Aorta (tissue), 5 donors: ENCODE measurements at places on chromosomes 6 and 20. TPM values are rescaled to one million over a fixed set of nuclear protein-coding genes. Genes with fewer than 3 reads are reported as not detected.

GRCh38 chr6:3135668-3136291 lies 17.3 kb downstream of the BPHL start:
- peak; percentile 7 for DNase-seq

DNA sequence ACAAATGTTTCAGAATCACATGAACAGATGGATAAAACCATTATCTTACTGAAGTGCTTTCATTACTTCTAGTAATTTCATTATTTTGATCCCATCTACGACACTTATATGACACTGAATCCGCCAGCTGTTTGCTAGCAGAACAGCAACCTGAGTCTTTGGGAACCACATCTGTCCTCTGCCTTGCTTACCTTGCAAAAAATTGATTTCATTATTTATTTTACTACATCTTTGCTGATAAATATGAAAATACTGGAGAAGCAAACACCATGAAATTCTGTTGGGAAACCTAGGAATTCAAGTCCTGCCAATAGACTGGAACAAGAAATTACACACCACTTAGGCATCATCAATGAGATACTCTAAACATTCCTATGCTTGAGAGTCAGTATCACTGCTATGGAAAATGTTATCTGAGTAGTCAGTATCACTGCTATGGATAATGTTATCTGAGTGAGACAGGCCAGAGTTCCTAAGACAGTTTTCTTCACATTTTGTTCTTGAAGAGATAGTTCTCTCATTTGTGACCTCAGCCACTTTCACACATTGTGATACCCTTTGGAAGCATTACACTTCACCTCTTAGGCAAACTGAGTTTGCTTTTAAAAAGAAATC lies 91.9 kb downstream of the PDE10A start:
- DNase-seq = no peak

The SCRT2 gene
- not detected for total RNA-seq

DNA sequence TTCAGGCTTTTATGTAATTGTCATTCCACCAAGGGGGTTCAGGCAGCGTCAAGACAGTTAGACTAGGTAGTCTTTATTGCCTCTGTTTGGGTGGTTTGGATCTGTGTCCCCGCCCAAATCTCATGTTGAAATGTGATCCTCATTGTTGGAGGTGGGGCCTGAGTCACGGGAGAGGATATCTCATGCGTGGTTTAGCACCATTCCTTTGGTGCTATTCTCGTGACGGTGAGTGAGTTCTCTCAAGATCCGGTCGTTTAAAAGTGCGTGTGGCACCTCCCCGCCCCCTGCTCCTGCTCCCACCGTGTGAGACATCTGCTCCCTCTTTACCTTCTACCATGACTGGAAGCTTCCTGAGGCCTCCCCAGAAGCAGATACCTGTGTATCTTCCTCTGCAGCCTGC lies 51.3 kb upstream of the FOXC1 start:
- no peak for DNase-seq

DNA sequence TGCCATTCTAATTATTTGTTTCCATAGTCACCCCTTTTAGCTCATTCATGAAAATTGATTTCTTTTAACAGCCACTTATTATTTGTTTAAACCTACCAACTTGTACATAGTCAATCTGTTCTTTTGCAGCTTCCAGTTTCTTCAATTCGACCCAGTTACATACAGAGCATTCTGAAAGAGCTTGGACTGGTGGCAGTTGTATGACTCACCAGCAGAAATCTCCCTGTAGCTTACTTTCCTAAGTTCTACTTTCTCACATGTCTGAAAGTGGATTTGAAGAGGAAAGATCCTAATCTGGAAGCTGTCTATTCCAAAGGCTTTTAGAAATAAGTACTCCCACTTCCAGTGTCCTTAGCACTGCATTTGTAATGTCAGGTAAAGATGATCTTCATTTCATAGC lies 447.9 kb downstream of the HTR1B start:
- no peak for DNase-seq

The PI3 gene
- total RNA-seq = not detected

DNA sequence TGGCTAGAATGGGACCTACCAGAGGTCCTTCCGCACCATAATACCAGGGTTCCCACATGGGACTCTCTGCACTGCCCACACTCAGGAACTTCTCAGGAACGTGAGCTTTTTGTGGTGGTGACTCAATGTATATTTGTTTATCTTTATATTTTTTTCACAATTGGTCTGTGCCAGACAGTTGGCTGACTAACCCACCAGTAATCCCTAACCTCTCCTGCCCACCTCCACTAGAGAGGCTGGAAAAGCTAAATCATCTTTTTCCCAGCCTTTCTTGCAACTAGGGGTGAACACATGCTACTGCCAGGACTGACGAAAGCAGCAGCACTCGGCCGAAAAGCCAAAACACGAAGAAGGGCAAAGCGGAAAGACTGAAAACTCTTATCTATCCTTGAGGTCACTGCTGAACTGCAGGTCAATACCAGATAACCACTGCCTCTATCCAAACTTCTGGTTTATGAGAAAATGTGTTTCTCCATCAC lies 112.9 kb downstream of the TRERF1 start:
- no peak for DNase-seq

GRCh38 chr6:119476024-119476423 lies 126.5 kb upstream of the MAN1A1 start:
- no peak for DNase-seq

The EYS gene
- total RNA-seq = not detected

DNA sequence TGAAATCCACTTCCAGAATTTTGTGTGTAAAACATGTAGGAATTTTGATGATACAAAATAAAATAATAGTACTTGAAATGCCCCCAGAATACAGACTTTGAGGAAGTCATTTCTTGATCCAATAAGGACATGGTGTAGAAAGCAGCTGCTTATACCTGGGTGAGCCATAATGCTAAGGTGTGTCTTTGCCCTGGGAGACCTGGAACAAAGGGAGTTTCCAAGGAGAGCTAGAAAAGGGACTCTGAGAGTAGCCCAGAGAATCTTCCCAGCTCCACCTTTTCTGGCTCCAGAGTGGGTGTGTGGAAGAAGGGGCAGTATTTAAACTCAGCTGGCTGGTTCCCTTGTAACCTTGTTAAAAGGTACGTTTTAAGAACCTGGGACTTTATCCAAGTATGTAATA lies 77.7 kb downstream of the SOBP start:
- DNase-seq = no peak

DNA sequence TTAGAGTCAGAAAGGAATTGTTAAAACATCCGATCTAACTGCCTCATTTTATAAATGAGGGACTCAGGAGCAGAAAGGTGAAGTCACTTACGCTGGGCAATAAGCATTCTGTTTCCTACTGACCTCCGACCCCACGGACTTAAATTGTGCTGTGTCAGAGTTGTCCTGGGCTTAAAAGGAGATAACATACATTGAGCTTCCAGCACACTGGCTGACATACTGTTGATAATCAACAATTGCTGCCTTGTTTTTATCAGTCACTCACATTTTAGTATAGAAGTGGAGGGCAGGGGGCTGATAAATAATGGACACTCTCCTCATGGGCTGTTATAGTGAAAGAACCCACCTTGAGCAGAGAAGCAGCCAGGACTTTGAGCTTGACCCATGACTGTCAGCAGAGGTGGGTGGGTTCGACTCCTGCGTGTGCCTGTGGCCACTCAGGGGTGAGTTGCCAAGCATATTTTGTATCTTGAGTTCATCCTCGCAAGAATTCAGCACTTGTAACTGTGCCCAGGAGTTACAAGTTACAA lies 166.5 kb upstream of the JARID2 start:
- no peak for DNase-seq

DNA sequence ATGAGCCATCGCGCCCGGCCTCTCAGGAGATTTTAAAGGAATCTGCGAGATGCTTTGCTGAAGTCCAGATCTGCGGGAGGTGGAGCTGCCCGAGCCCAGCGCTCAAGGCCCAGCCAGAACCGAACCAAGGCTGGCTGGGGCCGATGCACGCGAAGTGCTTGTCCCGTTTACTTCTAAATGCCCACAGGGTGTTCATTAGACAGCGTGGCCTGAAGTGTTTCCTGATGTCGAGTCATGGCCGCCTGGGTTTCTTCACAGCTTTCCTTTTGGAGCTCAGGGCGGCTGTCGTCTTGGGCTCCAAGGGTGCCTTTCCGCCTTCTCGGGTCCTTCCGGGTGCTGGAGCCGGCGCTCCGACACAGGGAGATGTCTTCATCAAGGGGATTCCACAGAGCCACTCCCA lies 25.1 kb upstream of the CCR6 start:
- no peak for DNase-seq

The IL17F gene
- total RNA-seq = not detected

The EBF4 gene
- 16.7 TPM for total RNA-seq

- DNase-seq = no peak
Measured at GRCh38 chr6:23499549-23499948, 626.5 kb upstream of the NRSN1 start.

DNA sequence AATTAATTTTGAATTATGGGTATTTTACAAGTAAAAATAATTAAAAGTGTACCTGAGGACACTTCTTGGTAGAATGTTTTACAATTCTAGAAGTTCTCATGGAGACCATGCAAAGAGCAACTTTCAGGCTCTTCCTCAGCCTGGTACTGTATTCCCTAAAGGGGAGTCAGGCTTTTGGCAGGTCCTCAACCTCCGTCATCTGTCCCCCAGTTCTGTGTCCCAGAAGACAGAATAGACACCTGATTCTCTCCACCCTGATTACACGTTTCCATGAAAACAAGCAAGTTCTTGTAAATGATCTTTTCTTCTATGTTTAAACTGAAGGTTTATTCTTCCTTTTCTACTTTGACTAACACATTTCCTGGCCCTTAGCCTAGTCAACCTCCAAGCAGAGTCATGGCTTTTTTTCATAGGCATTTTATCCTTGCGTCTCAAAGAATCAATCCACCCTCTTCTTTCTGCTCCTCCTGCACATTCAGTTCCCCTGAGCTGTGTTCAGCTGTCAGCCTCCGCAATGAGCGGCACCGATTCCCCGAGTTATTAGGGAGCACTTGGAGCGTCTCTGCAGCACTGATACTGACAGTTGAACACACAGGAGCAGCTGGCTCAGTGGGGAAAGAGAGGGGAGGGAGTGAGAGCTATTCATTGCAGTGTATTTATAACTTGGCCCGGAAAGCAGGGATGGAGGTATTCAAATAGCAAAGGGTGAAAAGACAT lies 1082.4 kb upstream of the MAP3K7 start:
- DNase-seq = no peak

DNA sequence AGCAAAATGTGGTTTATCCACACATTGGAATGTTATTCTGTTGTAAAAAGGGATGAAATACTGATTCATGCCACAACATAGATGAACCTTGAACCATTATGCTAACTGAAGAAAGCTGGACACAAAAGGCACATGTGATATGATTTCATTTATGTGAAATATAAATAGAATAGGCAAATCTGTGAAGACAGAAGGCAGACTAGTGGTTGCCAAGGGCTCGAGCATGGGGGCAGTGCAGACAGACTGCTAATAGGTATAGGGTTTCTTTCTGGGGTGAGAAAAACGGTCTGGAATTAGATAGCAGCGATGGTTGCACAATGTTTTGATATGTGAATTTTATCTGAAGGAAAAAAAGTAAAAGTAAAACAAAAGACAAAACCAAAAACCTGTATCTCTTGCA lies 54.6 kb upstream of the FNDC1 start:
- no peak for DNase-seq

The MDFI gene
- total RNA-seq = 22.3 TPM

DNA sequence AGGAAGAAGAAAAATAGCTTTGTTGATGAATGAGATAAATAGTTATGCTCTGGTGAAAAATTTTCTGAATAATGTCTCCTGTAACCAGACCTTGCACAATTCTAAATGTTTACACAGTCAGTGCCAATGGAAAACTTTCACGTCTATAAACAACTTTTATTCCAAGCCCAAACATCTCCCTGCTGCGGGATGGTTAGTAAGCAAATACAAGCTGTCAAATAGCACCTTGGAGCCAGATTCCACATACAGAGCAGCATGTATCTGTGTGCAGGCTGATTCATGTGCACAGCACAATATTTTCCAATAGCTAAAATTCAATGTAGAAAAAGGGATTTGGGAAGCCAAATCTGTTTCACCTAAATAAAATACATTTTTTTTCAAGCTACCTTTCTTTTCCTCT lies 813.3 kb downstream of the HACE1 start:
- DNase-seq = no peak

- DNase-seq = peak; percentile 57
Measured at GRCh38 chr6:37005827-37006567, 542 bp downstream of the FGD2 start.

DNA sequence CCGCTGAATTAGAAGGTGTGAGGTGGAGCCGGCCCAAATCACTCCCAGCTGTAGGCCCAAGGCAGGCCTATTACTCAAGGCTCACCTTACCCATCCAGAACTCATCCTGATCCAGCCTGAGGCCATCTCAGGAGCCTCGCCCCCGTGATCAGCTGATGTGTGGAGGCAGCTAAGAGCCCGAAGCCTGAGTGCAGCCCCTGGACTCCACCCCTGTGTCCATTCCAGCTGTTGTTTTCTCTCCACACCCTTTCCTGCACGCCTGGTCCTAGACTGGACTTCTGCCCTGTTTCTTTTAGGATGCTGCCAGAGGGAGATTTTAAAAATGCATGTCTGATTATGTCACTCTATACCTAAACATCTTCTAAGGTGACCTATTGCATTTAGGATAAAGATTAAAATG lies 124.7 kb upstream of the SUPT3H start:
- DNase-seq = no peak

The HLA-DOA gene
- 16.7 TPM for total RNA-seq

The TCP11 gene
- total RNA-seq = not detected

DNA sequence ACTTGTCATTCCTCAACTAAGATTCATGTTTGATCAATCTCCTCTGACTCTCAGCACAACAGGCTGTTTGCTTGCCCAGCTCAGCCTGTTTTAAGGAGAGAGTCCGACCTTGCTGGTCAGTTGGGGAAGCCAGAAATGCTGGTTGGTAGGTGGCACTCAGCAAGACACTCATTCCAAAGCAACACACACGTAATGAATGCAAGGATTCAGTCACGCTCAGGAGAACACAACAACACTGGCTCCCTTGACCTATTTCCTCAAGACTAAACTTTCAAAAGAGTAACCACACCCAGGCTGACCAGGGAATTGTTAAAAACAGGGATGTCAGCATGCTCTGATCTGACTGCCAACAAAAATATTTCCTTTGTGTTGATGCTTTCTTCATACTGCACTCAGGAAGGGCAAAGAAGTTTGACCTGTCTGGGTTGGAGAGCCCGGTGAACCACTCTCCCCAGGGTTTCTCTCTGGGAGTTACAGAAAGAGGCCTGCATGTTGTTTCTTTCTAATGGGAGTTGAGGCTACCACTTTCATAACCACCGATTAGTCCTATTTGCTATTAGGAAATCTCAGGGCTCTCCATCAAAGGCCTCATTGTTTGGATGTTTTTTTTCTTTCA lies 25.6 kb upstream of the PREP start:
- DNase-seq = no peak

- no peak for DNase-seq
Measured at GRCh38 chr6:164825386-164825785, 484.0 kb downstream of the C6orf118 start.
